NCI-H510A (cell line): ENCODE measurements at places on chromosomes 12 and 14.
A peak's percentile ranks its signal among the peaks of the same experiment; 100 is the strongest.

- peak; percentile 22 for DNase-seq
Observed at GRCh38 chr14:76152333-76152681, 585 bp downstream of the GPATCH2L start.

DNA sequence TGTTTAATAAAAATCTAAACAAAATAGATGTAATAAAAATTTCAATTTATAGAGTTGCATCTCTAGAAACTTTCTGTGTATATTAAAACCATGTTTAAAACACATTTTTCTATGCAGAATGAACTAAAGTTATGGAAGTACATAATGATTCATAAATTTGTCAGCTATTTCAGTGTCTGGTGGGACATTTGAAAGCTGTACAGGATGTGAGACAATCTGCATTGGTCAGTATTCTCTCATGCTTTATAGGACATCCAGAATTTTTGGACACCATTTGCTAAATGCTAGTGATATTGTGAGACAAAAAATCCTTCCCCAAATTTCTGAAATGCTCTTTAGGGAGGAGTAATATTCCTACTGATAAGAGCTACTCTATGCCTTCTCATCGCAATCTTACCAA, 13.3 kb downstream of the GPR135 start:
- no peak for DNase-seq

DNA sequence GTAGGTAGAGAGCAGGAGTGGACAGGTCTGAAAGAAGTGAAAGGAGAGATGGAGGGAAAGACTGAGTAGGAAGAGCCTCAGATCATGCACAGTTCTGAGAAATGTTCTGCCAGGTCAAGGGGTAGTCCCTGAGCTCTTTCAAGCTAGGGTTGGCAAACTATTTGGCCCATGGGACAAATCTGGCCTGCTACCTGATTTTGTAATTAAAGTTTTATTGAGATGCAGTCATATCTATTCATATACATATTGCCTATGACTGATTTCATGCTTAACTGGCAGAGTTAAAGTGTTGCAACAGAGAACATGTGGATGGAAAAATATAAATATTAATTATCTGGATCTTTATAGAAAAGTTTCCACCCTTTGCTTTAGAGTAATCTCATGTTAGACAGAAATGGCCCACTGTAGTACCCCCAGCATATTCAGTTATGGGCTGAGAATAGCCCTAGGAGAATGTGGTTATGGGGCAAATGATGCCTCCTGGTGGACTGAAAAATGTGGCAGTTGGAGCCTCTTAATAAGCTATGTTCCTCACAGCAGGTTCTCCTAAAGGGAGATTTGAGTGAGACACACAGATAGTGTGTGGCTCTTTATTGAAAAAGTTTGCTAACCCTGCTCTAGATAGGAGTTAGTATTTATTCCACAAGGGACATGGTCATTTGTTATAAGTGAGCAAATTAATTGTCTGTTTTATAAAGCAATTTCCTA, 476.9 kb downstream of the LRIG3 start:
- DNase-seq = no peak

GRCh38 chr12:52585946-52586345, 12.3 kb upstream of the KRT74 start:
- DNase-seq = no peak

DNA sequence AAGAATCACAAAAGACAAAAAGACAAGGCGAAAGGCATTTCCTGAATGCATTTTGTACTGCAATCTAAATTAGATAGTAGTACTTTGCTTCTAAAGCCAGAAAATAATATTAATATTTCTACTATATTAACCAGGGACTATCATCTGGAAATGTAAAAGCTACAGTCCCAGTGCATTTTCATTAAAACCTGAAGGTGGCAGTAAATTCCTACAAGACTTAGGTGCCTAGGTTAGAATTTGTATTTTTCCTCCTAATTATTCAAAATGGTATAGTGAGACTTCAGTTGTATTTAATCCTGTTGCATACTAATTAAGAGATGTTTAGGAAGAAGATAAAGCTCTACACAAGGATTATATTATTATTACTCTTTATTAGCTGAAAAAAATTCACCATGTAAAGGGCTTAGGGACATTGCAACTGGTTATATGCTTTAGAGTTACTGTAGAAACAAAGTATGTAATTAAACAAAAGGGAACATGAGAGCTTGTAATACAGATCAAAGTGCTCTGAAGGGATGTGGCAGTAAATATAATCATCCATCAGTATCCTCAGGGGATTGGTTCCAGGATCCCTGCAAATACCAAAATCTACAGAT, 53.6 kb downstream of the BRMS1L start:
- no peak for DNase-seq

- DNase-seq = no peak
Observed at GRCh38 chr12:101968770-101969169, 91.4 kb downstream of the DRAM1 start.

DNA sequence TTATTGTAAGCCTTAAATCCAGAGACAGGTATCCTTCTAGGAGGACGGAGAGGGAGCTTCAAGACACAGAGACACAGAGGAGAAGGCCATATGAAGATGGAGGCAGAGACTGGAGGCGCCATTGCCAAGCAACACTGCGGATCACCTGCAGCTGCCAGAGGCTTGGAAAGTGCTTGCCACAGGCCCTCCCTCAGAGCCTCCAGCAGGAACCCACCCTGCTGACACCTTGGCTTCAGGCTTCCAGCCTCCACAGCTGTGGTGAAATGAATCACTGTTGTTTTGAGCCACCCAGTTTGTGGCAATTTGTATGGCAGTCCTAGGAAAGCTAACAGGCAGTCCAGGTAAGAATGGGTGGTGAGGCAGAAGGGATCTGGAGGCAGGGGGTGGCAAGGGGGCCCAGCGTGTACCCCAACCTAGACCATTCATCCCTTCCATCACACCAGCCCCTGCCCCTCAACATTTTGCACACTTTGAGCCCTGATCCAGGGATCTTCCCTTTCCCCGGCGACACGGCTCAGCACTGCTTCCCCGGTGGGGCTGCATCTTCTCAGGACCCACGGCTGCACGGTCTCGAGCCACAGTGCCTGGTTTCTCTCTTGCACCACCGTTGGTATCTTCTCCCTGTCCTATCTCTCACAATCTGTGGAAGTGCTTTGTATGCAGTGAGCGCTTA, 22.3 kb upstream of the BCDIN3D start:
- no peak for DNase-seq

DNA sequence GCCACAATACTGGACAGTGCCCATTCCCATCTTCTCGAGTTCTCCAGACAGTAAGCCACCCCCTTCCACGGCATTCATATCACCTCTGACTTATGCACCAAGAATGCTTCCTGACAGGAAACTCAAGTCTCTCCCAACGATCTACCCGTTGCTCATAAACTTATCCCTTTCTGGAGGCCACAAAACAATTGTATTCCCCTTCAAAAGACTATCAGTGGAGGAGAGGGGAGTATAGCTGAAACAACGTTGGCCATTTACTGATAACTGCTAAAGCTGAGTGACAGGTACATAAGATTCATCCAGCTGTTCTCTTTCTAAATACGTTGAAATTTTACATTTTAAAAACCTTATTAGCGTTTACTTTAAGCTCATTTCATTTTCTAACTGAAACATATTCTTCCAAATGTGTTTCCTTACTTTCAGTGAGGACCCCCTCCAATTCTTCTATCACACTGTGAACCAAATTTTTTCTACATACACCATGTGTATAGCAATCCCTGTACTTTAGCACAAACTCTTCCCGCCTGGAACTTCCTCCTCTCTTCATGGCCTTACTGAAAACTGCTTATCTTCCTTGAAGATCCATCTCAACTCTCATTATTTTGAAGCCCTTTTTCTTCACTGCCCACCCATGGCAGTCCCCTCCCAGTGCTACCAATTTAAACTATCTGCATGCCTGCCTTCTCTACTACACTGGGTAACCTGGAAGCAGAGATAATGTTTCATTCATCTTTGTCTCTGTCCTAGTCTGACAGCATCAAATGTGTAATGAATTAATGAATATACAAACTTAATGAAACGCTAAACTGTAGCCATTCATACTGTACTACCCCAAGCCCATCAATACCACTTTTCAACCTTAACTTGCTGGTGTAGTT, 28.8 kb downstream of the ATXN2 start:
- DNase-seq = no peak

GRCh38 chr14:87081004-87081403, 912.0 kb downstream of the GALC start:
- DNase-seq = no peak

- DNase-seq = no peak
Observed at GRCh38 chr12:110563702-110564470, 19.2 kb downstream of the PPTC7 start.

DNA sequence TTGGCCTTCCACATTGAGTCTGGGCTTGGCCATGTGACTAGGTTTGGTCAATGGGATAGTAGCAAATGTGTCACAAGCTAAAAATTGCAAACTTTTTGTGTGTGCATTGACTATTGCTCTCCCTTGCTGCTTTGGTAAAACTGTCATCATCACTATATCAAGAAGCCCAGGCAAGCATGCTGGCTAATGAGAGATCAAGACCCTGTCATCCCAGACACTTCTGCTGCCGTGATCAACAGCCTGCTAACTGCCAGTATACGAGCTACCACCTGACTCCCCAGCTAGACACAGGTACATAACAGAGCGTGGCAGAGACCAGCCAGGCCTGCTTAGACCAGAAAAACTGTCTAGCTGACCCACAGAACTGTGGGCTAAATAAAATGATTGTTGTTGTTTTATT, 456.7 kb upstream of the DCN start:
- DNase-seq = no peak

GRCh38 chr12:131908092-131909080, 14.0 kb downstream of the ULK1 start:
- no peak for DNase-seq

DNA sequence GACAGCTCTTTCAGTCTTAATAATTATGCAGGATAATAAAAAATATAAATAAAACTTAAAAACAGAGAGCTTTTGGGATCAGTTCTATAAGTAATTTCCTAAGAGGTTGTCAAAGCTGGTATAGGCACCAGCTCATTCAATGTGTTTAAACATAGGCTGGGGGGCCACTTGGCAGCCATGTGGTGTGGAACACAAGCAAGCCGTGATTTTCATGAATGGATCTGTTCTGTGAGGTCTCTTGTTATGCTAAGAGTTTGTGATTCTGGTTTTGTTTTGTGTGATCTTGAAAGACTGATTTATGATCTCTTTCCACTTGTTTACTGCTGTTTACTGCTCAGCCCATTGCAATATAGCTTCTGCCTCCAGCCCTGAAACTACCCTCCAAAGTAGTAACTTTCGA, 240.9 kb downstream of the FBXL14 start:
- no peak for DNase-seq

- DNase-seq = no peak
Observed at GRCh38 chr12:116712458-116713303, 25.2 kb downstream of the SPRING1 start.

DNA sequence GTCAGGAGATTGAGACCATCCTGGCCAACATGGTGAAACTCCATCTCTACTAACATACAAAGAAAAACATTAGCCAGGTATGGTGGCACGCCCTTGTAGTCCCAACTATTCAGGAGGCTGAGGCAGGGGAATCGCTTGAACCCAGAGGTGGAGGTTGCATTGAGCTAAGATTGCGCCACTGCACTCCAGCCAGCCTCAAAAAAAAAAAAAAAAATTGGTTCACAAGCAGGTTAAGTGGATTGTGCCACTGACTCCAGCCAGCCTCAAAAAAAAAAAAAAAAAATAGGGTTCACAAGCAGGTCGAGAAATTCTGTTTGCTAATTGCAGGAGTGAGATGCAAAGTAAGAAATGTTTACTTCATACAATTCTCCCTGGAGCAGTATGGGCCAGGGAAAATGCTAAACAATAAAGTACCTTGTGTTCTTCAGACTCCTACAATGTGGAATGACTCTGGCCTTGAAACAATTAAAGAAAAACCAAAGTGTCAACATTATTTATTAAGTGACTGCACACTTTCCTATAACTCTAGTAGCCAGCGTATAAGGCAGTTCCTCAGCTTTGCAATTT, 6.1 kb downstream of the EDDM3B start:
- no peak for DNase-seq

GRCh38 chr12:104131609-104132008, 6.4 kb downstream of the NFYB start:
- DNase-seq = no peak

DNA sequence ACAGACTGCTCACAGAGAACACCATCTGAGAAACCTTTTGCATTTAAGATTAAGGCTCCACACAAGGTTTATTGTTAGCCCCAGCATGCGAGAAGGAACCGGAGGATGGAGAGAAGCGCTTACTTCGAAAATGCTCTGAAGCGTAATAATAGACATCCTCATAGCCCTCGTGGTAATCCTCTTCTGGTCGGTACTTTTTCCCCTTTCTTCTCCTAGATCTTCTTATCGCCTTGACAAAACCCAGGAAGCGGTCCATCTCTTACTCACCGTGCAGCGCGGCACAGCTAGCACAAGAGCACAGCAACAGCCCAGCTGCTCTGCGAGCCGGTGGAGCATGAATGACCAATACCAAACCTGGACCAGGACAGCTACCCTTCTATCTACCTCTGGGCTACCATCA, 125.1 kb upstream of the GRIP1 start:
- peak; percentile 27 for DNase-seq

DNA sequence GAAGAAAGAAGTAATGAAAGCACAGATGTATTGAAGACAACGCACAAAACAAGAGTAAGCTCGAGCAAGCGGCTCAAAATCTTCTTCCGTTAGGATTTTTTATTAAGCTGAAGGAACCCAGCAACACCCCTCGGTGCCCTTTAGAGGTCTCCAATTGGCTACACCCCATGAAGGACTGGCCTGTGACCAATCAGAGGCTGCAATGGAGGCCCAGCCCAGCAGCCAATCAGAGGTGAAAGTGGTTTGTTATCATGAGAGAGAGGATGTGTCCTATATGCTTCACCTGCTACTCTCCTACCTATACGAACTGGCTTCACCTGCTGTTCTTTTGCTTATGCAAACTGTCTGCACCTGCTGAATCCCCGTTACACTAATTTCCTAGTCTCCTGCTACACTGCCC, 358.8 kb downstream of the C12orf50 start:
- DNase-seq = peak; percentile 90

DNA sequence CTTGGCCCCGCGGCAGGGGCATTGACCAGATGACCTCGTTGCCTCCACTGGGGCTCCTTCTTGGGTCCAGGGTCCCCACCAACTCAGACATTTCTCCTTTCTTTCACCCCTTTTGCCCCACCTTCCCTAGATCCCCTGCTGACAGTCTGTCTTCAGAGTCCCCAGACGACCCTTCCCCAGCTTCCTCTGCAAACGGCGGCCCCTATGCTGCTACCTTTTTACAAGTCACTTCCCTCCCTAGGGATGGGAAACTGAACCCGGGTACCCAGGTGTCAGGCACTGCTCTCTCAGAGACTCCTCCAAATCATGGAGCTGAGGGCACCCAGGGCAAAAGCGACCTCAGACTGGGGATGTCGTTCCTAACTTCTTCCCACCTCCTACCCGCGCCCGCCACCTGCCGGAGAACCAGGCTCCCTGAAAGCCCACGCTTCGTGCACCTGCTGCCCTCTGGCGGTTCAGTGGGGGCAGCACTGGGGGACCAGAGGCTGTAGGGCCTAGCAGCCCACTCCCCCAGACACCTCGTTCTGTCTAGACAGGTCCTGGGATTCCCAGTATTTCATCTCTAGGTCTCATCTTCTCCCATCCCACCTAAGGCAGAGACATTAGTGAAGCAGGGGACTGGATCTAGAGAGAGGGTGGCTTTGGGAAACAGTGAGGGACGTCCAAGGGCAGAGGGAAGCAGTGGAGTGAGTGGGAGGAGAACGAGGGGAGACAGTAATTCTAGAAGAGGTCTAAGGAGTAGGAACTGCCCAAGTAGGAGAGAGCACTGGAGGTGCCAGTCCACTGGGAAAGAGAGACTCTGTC, 4.9 kb downstream of the ZNF385A start:
- peak; percentile 81 for DNase-seq

GRCh38 chr14:91004987-91005386, 55.5 kb downstream of the RPS6KA5 start:
- DNase-seq = no peak
